ENCODE measurements at places on chromosomes 3 and 15.

DNA sequence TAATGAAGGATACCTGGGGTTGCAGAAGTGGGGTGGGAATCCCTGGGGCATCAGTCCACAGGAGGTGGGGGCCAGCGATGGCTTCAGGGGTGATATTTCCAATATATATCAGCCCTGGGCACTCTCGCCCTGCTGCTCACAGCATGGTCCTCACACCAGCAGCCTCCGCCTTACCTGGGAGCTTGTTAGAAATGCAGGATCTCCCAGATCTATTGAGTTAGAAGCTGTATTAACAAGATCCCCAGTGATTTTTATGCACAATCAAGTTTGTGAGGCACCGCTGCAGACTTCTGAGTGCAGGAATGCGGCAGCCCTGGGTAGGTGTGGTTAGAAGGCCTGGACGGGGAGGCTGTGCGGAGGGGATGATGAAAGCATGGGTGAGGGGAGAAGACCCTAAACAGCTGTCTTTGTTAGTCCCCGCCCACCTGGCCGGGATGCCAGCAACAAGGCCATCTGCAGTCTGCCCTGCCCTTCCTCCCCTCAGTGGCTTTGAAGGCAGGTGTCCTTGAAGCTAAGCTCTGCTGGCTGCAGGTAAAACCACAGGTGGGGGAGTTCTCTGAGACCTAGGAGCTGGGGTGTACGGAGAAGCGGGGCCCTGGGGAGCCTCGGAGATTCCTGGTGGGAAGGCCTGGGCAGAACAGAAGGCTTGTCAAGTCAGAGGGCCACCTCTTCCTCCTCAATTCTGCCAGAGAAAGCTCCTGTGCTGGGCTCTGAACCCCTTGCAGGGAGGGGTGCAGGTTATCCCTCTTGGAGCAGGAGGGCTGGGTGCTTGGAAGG lies 11.4 kb downstream of the FAM107A start:
- no peak for DNase-seq

GRCh38 chr3:16174976-16175901 lies 759 bp downstream of the GALNT15 start:
- DNase-seq = no peak

GRCh38 chr15:38972831-38973230 lies 408.2 kb upstream of the RASGRP1 start:
- no peak for DNase-seq

DNA sequence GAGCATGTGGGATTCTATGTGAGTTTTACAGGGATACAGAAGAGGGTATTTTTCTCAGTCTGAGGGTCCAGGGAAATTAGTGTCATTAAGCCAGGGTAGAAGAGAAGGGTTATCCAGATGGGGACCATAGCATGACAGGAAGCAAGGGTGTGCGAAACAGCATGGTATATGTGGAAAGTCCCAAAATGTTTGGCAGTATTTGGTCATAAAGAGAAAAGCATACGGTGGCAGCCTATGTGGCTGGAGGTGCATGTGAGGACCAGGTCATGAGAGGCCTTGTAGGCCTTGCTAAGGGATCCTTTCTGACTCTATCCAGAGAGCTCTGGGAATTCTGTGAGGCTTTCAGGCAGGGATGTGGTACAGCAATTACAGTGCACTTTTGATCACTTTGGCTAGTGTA lies 411.4 kb downstream of the AGBL1 start:
- no peak for DNase-seq

- DNase-seq = no peak
These were observed 22.7 kb downstream of the XXYLT1 start for GRCh38 chr3:195248281-195248680.

DNA sequence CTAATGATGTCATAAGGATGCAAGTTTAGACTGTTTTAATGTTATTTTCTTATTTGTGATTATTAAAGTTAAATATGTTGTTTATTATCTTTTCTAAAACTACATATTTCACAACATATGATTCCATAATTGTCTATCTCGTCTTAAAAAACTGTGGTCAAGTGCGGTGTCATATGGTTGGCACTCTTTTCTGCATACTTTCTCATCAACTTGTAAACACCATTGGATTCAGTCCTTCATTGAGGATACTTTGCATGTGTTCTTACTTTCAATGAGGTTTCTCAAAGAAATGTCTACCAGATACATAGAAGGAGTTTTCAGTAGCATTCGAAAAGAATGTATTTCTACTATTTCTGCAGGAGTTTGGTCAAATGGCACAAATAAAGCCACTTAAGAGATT lies 22.0 kb upstream of the ALPK3 start:
- no peak for DNase-seq

GRCh38 chr3:127716384-127716783 lies 43.6 kb downstream of the ABTB1 start:
- no peak for DNase-seq

- DNase-seq = no peak
These were observed 29.7 kb downstream of the SAXO2 start for GRCh38 chr15:82292271-82292670.

- no peak for DNase-seq
These were observed 98.3 kb upstream of the SELENOK start for GRCh38 chr3:53989946-53990345.

GRCh38 chr3:25056803-25057351 lies 371.2 kb upstream of the RARB start:
- DNase-seq = no peak

DNA sequence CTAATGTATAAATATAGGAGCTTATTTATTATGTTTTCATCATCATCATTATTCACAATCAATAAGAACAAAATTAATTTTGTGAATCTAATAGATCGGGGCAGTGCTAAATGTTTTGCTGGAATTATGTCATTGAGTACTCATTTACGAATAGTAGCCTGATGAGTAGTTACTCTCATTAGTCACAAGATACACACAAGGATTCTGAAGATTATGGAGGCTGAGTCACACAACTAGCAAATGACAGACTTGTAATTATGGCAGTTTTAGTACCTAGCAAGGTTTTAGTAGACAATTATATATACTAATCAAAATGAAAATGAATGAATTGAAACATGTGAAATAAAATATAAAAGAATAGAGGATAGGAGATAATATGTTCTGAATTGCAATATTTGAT lies 954.2 kb downstream of the CADM2 start:
- DNase-seq = no peak

DNA sequence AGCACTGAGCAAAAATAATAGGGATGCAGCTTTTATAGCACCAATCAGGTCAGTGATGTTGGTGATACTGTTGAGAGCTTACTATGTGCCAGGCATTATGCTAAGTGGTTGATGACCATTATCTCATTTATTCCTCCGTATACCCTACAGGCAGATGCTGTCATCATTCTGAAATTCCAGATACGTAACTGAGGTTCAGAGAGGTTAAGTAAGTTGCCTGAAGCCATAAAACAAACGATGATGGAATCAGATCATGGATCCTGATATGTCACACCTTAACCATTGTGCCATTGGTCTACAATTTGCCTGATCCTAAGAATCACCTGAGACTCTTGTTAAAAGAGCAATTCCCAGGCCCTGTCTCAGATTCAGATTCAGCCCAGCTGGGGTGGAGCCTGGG lies 49.5 kb downstream of the ST6GAL1 start:
- no peak for DNase-seq

GRCh38 chr15:41564286-41564959 lies 5.4 kb downstream of the TYRO3 start:
- peak; percentile 41 for DNase-seq

- DNase-seq = no peak
These were observed 66.2 kb upstream of the SELENOK start for GRCh38 chr3:53957831-53958230.

GRCh38 chr3:106425026-106425425 lies 556.2 kb upstream of the CBLB start:
- no peak for DNase-seq

DNA sequence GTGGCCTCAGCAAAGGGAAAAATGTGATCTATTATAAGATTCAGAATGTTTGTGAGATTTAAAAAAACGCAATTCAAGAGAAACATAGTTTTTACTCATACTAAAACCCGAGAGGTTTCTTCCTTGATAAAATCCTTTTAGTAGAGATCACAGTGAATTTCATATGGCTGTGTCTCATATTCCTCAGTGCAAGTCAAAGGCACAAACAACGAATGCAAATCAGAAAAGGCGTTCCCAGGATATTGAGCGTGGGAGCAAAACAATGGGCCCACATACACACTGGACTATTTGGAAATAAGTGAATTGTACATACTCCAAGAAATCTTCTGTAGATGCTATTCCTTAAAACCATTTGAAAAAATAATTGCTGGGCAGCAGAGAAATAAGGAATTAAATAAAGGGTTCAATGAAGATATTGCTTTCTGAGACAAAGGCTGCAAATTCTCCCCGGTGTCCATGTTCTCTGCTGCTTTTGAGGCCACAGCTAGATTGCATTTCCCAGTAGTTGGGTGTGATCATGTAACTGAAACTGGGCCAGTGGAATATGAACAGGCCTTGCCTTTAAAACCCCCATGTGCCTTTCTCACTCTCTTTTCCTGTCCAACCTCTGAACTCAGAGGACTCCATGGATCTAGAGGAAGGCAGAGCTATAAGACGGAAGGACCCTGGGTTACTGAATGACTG lies 144.6 kb upstream of the TBL1XR1 start:
- DNase-seq = no peak

GRCh38 chr3:129393271-129393670 lies 35.2 kb downstream of the EFCAB12 start:
- DNase-seq = no peak

GRCh38 chr15:92930054-92930621 lies 30.0 kb downstream of the CHD2 start:
- no peak for DNase-seq

GRCh38 chr3:148551767-148552260 lies 145.9 kb upstream of the AGTR1 start:
- DNase-seq = no peak

DNA sequence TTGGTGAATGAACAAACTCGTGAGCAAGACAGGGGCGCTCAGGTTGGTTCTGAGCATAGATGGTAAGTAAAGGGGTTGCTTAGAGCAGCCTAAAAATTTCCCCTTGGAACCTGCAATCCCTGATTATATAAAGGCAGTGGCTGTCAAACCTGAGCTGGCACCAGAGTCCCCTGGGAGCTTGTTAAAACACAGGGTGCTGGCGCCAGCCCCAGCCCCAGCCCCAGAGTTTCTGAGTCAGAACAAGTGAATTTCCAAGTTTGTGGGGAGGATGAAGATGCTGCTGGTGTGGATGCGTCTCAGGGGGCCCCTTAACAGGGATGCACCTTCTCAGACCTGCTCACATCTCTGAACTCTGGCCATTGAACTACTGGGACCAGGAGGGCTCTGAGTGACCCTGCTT lies 48.2 kb downstream of the FEM1B start:
- DNase-seq = no peak

GRCh38 chr3:39025222-39025970 lies 26.3 kb downstream of the SCN11A start:
- DNase-seq = no peak

DNA sequence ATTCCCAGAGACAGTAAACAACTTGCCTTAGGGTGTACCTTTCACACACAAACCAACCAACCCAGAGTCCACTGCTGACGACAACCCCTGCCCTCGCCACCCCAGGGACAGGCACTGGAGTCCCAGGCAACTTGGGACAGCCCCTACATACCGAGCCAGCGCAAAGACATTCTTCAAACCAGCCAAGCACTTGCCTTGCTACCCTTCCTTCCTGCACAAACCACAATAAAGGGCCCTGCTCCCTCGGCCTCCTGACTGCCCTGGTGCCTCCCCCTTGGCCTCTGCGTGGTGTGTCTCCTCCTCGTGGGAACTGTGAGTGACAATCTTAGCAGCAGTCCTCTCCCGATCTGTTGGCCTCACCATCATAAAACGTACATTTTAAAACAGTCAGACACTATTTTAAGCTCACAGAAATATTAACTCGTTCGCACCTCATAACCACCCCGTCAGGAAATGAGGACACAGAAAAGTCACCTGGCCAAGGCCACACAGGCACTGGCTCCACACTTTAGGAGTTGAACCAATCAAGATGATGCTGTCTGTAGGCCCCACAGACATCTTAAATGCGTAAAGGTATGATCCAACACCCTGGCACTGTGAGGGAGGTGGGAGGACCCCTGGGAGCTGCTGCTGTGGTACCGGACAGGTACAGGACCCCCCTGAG lies 113.8 kb downstream of the ADCY5 start:
- no peak for DNase-seq

- DNase-seq = peak; percentile 42
These were observed 18.4 kb downstream of the SPATA12 start for GRCh38 chr3:57078635-57079473.

DNA sequence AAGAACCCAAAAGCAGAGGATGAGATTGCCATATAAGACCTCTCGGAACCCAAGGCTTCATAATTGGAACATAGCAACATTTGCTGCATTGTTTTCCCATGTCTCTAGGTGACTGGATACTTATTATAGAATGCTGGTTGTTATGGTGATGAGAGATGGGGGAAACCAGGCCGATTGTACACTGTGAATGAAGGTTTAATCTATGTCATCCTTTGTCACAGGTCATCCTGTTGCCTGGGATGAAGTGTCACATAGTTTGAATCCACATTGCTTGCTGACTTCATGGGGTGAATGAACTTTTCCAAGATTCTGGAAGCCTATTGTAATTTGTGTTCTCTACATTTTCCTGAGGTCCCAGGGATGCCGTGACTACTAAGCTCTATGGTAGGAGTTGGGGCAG lies 41.8 kb downstream of the CLEC3B start:
- DNase-seq = no peak

Measured in HuH-7.5 (cell line).